Fibroblast of skin of right biceps (primary cell): ENCODE measurements at places on chromosomes 1 and 21.
A peak's percentile ranks its signal among the peaks of the same experiment; 100 is the strongest.

DNA sequence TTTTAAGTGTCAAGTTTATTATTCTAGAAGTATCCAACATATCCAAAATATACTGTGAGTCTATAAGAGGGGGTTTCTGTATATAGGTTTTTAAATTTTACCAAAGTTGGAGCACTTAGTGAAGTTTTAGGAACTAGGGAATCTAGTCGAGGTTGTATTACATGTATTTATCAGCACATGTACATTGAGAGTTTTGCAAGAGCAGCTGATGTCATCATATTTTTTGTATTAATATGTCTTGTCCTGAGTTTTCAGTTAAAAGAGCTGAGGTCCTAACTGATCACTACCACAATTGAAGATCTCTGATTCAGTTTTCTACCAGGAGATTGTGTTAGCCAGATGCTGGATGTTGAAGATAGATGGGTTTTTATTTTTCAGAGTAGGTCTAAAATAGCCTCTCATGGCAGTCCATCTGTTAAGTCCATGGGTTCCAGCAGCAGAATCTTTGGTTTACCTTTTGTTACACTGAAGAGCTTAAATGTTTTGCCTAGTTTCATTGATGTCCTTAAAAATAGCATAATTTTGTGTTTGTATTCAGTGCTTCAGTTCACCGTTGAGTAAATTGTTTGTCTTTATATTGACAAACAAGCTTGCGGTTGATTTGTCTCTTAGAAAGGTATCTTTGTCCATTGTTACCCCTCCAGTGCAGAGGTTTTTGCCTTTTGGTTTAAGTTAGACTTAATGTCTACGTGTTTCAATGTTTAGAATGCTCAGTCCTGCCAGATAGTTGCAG lies 16.0 kb downstream of the YBX1 start:
- DNase-seq, result no peak

DNA sequence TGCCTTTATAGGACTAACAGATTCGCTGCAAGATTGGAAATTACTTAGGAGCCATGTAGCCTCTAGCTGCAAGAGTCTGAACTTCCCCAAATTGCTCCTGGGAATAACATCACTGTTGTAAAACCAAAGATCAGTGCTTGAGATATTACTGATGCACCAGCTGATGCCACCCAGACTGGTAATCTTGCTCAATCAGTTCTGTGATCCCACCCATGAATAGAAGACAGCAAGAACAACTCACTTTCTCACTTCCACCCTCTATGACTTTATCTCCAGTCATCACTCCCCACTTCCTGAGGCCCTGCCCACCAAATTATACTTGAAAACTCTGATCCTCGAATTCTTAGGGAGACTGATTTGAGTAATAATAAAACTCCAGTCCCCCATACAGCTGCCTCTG lies 1011.1 kb downstream of the PLA2G4A start:
- DNase-seq, result no peak

GRCh38 chr21:30271156-30271555 lies 11.6 kb downstream of the KRTAP24-1 start:
- DNase-seq, result peak; percentile 9

GRCh38 chr1:178645808-178646200 lies 79.2 kb upstream of the RALGPS2 start:
- peak; percentile 94 for DNase-seq

DNA sequence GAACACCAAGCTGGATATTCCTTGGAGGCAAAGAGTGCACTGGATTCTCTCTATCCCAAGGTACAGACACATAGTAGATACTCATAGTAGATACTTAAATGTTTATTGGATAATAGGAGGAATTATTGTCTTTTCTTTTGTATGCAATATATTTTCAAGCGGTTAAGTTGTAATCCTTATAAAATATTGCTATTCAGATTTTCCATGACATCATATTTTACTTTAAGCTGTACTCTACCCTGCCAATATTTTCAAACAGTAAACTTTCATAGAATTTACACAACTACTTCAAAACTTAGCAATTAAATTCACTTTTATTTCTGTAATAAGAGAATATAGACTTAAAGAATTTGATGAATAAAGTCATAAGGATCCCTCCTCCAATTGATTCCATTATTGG lies 546.5 kb upstream of the CAMK1G start:
- no peak for DNase-seq

- DNase-seq, result peak; percentile 80
Measured at GRCh38 chr21:45154511-45155508, 80.4 kb downstream of the ADARB1 start.

- peak; percentile 84 for DNase-seq
Measured at GRCh38 chr1:37471345-37472231, 2.8 kb upstream of the ZC3H12A start.

DNA sequence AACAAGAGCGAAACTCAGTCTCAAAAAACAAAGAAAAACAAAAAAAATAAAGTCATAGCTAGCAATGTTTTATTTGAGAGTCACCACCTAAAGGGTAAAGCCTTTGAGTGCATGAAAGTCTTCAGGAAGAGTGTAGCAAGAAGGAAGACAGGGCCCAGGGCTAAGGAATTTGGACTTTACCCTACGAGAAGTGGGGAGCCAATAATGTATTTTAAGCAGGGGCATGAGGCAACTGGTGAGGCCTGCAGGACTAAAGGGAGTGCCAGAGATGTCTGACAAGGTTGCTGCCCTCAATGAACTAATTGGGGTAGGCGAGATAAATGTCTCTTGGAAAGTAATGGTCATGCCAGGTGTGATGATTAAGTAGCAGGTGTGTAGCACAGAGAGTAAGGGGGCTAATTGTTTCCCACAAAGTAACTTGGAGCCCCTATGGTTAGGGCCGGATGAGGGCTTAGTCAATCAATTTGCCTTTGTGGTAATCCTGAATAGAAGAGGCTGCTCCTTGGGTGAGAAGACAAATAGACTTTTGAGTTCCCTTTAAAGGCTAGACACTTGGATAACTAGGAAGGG lies 31.6 kb upstream of the CACNA1E start:
- no peak for DNase-seq

- DNase-seq, result no peak
Measured at GRCh38 chr1:202264726-202265125, 71.1 kb downstream of the LGR6 start.

DNA sequence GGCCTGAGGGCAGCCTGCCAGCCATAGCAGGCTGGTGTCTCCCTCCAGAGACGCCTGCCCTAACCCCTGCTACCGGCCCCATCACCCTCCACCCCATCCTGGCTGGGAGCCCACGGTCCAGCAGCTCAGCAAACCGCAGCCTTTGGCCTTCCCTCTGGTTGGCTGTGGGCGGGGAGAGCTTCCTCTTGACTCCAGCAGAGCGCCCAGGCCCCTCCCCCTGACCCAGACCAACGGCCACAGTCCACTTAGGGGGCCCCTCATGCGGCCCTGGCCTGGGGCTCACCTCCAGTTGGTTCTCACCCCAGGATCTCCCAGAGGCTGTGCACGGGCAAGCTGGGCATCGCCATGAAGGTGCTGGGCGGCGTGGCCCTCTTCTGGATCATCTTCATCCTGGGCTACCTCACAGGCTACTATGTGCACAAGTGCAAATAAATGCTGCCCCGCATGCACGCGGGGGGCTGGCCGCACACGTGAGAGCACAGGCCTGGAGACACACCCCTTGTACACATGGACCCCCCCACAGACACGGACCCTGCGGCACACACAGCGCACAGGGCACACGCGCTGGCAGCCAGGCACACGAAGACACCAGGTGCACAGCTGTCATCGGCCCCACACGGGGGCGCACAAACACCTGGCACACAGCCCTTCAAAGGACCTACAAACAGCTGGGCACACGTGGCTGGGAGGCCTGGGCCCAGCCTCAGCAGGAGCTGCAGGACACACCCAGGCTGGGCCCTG lies 3.1 kb downstream of the SMIM1 start:
- DNase-seq, result peak; percentile 41

GRCh38 chr1:22030473-22030872 lies 22.0 kb upstream of the CDC42 start:
- no peak for DNase-seq

DNA sequence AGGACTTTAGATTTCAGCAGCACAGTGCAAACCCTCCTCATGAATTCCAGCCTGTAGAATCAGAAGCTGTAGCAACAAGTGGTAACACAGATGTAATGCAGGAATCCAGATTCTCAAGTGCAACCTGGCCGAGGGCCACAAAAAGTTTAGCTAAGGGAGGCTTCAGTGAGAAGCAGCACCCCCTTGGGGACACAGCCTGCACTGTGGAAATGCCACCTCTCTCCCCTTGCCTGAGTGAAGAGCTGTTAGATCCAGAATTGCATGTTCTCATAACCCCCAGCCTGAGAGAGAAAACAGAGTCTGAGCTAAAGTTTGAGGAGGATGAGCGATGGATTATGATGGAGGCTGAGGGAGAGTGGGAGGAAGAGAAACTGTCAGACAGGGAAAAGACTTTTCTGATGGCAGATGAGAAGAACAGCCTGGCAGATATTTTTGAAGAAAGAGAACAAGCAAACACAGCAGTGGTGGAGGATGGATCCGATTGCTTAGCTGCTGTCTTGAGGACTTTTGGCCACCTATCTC lies 80.5 kb upstream of the BMP8A start:
- peak; percentile 95 for DNase-seq

DNA sequence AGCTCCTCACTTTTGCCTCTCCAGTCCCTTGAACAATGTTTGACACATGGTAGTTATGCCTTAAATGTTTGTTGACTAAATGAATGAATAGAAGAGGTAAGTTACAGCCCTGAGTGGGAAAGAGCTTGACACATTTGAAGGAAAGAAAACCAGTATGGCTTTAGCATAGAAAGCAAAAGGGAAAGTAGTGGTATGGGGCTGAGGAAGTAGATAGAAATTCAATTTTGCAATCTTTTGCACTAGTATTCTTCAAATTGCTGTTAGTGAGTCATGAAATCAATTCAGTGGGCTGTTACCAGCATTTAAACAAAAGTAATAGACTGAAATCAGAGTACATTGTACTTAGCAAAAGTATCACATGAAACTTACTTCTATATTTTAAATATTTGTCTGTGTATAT lies 21.1 kb downstream of the PLA2G4A start:
- DNase-seq, result no peak

- peak; percentile 58 for DNase-seq
Measured at GRCh38 chr1:2414297-2414958, 2.1 kb upstream of the PEX10 start.

DNA sequence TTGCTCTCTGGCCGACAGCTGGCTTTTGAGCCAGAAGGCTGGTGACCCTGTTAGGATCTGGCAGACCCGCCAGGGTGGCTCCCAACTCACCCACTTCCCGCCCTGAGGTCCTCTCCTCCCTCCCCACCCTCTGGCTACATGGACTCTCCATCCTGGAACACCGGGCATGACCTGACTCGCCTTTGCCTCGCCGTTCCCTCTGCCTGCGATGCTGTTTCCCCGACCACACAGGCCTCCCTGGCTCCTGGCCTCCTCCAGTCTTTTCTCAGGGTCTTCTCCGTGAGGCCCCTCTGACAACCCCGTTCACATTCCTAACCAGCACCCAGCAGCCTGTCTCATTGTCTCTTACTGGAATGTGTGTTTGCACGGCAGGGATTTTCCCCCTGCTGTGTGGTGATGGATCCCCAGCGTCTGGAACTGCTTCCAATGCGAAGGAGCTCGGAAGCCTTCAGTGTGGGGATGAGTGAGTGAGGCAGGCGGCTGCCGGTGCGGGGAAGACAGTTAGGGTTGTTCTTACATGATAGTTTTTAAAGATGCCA lies 46.0 kb upstream of the POFUT2 start:
- peak; percentile 71 for DNase-seq

DNA sequence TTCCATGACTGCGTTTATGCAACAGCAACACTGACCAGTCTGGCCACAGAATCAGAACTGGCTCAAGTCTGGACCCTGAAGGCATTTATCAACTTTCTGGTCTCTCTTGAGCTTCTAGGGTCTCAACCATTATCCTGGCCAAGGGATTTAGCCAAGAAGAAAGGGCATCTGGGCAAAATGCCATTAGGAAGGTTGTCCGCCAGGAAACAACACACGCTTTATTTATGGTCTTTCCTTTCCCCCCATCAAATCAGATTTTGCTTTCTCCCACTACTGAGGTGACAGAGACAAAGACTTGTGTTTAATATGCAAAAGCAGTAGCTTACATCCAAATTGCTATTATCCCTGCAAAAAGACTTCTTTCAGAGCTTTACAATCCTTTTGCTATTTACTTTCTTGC lies 81.6 kb upstream of the PPP2R5A start:
- DNase-seq, result no peak

- peak; percentile 42 for DNase-seq
Measured at GRCh38 chr1:91745640-91746373, 140.1 kb downstream of the TGFBR3 start.

DNA sequence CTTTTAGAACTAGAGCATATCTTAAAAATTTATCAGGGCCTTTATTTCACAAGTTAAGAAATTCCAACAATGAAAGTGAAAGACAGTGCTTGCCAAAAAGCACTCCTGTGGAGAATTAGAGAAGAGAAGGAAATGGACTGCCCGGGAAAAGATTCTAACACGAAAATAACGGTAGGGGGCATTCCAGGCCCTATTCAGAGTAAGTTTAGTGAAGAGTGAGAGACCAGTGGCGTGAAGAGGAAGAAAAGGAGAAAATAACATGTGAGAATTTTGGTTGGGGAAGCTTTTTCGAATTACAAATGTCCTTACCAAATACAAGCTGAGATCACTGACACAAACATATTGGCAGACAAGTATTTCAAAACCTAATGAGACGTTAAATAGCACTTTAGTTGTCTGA lies 38.4 kb upstream of the RBM34 start:
- DNase-seq, result peak; percentile 39

GRCh38 chr21:41768437-41769042 lies 1.7 kb upstream of the RIPK4 start:
- DNase-seq, result peak; percentile 87

- no peak for DNase-seq
Measured at GRCh38 chr21:27164208-27165177, 197.6 kb upstream of the ADAMTS5 start.

- DNase-seq, result peak; percentile 95
Measured at GRCh38 chr1:221101807-221102605, 222.8 kb downstream of the HLX start.

- DNase-seq, result no peak
Measured at GRCh38 chr1:26067432-26067911, at the start of gene TRIM63. TSS of gene TRIM63 (minus strand) at chr1:26067630. CDS start at chr1:26067494, 136 bp downstream.

DNA sequence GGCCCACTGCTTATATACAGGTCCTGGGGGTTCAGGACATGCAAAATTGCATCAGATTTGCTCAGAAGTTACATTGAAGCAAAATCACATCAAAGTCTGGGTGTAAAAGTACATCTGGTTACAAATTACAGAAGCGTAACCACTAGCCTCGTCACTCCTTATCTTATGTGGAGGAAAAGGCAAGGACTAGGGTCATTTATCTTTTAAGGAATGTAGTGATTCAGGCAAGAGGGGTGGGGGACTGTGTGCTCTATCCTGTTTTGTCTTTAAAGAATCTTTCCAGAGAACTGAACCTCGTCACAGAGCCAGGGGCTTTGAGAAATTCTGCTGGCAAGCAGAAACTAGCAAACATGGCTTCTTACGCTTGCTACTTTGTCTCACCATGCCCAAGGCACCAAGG lies 61.1 kb upstream of the RAB4A start:
- DNase-seq, result peak; percentile 91

- peak; percentile 30 for DNase-seq
Measured at GRCh38 chr1:72369069-72369757, 86.9 kb upstream of the NEGR1 start.
